H1 (cell line): ENCODE measurements at places on chromosomes 11 and 22. TPM values are rescaled to one million over a fixed set of nuclear protein-coding genes. Genes with fewer than 3 reads are reported as not detected.

DNA sequence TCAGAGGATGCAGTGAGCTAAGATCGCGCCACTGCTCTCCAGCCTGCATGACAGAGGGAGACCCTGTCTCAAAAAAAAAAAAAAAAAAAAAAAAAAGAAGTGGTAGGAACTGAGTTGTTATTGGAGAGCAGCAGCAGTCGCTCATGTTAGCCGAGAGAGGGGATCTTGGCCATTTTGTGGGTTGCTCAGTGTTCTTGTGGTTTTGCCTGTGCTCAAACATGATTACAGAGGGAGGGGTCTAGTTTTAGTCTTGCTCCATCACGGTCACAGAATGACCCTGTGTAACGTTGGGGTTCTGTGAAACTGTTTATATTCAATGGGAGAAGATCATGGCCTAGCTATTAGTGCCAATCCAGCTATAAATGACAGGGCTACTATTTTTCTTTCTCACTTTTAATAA, 1.9 kb downstream of the DPAGT1 start:
- no peak for DNase-seq
- H3K4me3 ChIP-seq = no peak overlapping the region
- H3K36me3 ChIP-seq = peaks cover 5% of the 10 kb centered on the region; the same call in 1 of the 2 replicates
- peaks cover 4% of the 10 kb centered on the region; the same call in 1 of the 2 replicates for H3K4me1 ChIP-seq
- no peak overlapping the region for H3K27ac ChIP-seq

Gene OR4A16
- total RNA-seq = not detected in 2 replicates

DNA sequence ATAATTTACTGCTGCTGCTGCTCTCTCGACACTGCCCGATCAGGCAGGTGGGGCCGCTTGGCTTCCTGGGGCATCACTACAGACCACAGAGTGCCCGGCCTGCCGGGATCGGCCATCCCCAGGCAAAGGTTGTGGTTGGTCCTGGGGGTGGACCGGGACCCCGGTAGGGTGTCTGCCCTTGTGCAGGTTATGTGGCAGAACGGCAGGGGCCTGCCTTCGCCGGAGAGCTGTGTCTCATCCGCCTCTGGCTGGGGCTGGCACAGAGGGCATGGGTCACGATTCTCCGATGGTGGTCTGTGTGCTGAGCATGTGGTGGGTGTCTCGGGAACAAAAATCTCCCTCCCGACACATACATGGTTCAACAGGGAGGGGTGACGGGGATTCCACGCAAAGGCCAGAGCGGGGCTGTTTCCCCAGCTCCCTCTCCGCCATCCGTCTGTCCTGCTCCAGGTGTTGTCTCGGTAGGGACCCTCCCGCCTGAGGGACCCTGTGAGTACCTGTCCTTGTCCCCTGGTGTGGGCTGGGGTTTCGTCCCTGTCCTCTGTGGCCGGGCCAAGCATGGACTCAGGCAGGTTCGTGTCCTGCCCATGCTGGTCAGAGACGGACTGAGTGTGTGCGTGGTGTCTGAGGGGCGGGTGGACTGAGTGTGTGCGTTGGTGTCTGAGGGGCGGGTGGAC, 7.8 kb downstream of the GRAMD4 start:
- no peaks in the 10 kb centered on the region for H3K36me3 ChIP-seq
- H3K4me1 ChIP-seq = peaks cover 17% of the 10 kb centered on the region
- H3K27ac ChIP-seq = no peak overlapping the region
- H3K27me3 ChIP-seq = no peaks in the 10 kb centered on the region
- no peak for DNase-seq

GRCh38 chr11:128964463-128964930, 21.8 kb upstream of the TP53AIP1 start:
- no peaks in the 10 kb centered on the region for H3K27me3 ChIP-seq
- H3K27ac ChIP-seq = no peak overlapping the region
- H3K4me1 ChIP-seq = no peaks in the 10 kb centered on the region
- no peak for DNase-seq
- no peak overlapping the region for H3K4me3 ChIP-seq
- no peaks in the 10 kb centered on the region for H3K36me3 ChIP-seq
